ENCODE measurements at places on chromosomes 16 and 17. TPM values are rescaled to one million over a fixed set of nuclear protein-coding genes. Genes with fewer than 3 reads are reported as not detected.

SOCS7 gene
- total RNA-seq: 26.9 TPM

TP53TG3 gene
- not detected for total RNA-seq

GRCh38 chr17:4788807-4789700 is at the start of gene GLTPD2:
TSS of gene GLTPD2 (plus strand) at chr17:4788964. CDS start at chr17:4789012, 48 bp downstream.
- DNase-seq: peak; percentile 64

- DNase-seq: no peak
Measured at GRCh38 chr16:18841833-18842525, 40.6 kb upstream of the ARL6IP1 start.

GRCh38 chr16:84650062-84650991 is 2.0 kb downstream of the KLHL36 start:
- no peak for DNase-seq

DNA sequence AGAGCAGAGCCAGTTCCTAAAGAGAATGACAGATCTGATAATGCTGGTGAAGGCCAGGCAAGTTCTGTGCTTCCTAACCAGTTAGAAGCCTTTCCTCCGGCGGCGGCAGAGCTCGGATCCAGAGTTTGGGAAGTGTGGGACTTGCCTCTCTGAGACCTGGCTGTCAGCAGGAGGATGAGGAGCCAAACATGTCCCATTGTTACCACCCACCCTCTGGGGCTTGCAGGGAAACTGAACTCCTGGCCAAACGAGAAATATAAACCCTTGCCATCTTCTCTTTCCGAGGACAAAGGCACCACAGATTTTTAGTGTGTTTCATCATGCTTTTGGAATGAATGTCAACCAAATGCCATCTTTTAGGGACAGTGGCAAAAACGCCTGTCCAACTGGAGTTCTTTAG is 80.2 kb upstream of the SMURF2 start:
- no peak for DNase-seq

GRCh38 chr17:31541559-31541958 is 150.1 kb downstream of the RAB11FIP4 start:
- peak; percentile 48 for DNase-seq

DNA sequence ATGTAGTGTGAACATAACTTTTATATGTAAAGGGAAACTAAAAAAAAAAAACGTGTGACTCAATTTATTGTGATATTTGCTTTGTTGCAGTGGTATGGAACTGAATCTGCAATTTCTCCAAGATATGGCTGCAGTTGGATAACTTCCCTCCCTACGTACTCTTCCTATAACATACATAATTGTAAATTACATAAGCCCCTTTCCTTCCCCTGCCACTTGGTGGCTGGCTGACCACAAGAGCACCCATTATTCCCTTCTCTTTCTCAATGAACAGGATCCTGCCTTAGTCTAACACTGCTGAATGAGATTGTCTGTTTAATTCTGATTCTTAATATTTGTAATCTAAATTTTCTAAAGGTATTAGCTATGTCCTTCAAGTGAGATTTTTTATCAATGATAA is 27.8 kb downstream of the CCL4 start:
- DNase-seq: no peak

DNA sequence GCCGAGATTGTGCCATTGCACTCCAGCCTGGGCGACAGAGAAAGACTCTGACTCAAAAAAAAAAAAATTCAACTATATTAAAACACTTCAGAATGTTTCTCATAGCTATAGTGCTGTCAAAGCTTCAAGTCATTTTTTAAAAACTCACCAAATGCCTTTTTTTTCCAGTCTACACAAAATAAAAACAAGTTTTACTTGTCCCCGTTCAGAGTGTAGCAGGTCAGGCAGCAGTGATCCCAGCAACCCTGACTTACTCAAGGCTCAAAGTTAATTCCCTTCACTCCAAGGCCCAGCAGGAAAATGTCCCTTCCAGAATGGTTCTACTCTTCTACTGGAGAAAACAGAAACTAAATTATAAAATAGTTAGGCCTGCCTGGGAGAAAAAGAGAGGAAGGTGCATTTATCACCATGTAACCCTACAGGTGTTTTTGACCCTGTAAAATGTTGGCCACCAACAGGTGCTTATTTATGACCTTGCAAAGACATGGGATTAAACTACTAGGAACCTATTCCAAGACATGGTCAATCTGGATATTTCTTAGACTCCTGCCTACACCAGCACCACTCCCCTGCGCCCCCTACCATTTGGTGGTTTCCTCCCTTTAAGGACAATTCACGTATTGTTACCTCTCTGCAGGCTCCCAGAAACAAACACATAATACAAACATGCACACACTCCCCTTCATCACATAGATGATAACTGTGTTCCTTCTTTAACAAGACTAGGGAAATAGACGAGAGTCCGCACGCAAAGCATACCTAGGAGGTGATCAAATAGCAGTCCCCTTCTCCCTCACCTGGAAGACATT is 5.4 kb downstream of the AMFR start:
- no peak for DNase-seq

DNA sequence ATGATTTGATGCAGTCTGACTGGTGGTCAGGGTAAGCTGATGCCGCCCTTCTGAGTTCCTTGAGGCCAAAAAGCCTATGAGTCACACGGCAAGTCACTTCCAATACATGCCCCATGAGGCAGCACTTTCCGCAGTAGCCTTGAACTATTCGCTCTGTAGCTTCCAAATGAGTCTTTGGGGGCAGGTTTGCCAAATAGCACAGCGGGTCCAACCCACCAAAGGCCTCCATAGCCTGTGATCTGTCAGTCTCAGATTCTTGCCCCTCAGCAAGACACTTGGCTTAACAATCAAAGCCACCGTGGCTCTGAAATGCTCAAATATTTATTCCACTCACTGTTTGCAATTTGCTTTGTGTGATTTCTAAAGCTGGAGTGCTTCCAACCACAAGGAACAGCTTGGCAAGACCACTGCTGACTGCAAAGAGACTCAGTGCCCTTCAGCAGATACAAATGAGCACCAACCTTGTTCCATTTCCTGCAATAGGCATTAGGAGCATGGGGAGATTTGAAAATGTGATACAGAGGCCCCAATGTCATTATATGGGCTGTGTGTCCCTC is 45.4 kb downstream of the CLEC19A start:
- no peak for DNase-seq

- no peak for DNase-seq
Measured at GRCh38 chr17:76560036-76560876, 20.4 kb downstream of the PRCD start.

DNA sequence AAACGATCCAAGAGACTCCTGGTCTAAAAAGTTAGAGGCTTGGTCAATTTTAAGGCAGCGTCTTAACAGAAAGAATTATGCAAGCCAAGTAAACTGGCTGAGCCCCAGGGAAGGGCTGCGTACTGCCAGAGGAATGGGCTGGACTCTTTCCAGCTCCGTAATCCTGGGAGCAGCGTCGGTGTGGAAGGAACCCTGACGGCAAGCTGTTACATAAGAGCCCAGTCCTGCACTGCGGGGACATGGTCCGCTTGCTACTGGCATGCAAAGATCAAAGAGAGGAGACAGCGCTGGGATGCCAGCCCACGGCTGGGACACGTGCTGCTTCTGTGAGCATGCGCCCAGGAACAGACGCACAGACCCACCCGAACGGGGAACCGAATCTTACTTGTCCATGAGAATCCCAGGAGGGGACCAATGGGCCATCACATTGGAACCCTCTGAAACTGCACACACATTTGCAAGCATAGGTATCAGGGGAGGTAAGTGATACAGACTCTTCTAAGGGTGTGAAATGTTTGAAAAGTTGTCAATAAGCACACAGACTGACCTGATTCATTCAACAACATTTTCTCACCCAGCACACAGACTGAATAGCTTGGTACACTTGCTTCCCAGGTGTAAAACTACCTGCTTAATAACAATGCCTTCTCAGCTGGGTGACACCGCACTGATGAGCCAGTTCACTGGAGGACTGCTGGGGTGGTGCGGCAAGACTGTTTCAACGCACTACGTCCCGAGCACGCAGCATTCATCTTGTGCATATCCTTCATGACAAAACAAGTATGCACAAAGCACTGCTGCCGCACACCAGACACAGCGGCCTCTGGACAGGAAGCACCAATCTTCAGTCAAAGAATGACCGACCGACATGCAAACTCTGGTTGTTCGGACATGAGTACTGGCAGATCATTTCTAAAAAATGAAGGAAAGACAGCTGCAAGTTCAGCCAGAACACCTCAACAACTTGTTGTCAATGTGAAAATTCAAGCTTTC is 94.9 kb downstream of the ANKRD11 start:
- no peak for DNase-seq

DNA sequence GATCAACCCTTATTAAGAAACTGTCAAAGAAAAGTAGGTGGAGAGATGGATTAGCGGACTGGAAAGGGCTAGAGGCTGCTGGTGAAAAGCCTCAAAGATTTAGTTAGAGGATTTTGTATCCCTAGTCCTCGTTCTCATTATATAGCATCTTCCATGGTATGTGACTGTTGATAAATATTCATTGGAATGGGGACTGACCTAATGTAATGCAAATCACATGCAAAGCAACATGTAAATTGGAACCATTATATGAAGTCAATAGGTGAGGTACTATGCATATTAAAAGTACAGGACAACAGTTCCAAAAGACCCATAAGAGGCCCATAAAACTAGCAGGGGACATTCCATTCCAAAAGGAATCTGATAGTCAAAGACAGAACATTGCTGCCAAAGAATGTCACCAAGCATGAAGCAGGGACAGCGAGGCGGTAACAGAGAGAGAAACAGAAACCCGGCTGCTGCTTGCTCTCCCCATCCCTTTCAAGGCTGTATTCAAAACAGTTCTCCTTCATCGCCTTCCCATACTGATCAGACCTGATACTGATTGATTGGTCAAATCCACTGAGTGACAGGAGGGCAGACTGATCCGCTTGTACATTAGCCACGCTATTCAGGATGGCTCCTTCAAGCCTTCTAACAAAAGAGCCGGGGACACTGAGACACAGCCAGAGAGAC is 44.5 kb downstream of the SOX9 start:
- peak; percentile 49 for DNase-seq

GRCh38 chr16:3188925-3189825 is 1.2 kb downstream of the OR1F1 start:
- peak; percentile 96 for DNase-seq

GRCh38 chr16:68382296-68382718 is 66.0 kb downstream of the SMPD3 start:
- DNase-seq: peak; percentile 78
